ENCODE measurements at places on chromosomes 5 and 9.

DNA sequence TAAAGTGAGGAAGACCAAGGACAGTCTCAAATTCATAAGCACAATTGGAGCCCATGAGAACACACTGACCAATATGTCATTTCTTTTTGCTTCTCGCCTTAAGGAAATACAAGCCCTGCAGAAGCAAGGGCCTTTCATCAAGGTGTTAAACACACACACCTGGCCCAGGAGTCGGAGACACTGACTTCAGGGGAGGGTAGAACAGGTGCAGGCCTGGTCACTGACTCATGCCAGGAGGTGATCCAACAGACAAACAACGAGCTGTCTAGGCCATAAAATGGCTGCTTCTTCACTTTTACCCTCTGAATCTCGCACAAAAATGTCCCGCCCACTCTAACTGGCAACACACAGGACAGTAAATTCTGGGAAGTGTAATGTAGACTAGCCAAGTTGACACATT lies 62.7 kb downstream of the RGMB start:
- no peak for DNase-seq

GRCh38 chr5:141223112-141223783 lies at the start of gene PCDHB14:
PCDHB14 (plus strand) TSS chr5:141223343; CDS start chr5:141223506, 163 bp downstream.
- peak; percentile 3 for DNase-seq

DNA sequence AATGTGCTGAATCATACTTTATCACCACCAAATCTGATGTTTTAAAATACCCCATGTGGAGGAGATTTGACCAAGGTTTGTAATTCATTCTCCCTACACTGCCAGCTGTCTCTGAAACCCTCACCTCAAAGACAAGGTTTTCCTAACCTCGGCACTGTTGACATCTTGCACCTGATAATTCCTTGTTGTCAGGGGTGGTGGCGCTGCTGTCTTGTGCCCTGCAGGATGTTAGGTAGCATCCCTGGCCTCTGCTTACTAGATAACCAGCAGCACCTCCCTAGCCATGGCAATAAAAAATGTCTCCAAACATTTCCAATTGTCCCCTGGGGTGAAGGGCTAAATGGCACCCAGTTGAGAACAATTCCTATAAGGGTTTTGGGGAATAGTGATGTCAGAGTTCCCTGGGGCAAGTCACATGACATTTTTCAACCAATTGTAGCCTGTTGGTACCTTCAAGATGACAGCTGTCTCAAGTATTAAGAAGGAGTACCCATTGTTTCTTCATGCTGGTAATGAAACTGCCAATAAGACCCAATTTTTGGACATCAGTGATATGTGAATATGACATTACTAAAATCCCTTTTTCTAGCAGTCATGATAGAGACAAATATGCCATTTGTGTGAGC lies 160.6 kb upstream of the PLCXD3 start:
- no peak for DNase-seq

DNA sequence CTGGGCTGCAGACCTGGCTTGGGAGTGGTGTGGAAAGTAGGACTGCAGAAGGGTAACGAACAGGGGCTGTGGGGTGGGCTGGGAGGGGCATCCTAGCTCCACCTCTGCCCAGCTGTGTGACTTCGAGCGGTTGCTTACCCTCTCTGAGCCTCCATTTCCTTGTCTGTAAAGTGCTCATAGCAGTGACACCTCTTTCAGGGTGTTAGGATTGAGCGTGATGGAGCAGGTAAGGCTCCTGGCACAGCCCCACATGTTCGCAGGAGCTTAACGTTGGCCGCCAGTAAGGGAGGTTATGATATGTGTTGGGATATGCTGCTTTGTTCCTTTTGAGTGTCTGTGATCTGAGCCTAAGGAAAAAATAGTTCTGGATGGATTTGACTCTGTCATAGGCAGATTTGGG lies 2.1 kb downstream of the NDST1 start:
- no peak for DNase-seq

DNA sequence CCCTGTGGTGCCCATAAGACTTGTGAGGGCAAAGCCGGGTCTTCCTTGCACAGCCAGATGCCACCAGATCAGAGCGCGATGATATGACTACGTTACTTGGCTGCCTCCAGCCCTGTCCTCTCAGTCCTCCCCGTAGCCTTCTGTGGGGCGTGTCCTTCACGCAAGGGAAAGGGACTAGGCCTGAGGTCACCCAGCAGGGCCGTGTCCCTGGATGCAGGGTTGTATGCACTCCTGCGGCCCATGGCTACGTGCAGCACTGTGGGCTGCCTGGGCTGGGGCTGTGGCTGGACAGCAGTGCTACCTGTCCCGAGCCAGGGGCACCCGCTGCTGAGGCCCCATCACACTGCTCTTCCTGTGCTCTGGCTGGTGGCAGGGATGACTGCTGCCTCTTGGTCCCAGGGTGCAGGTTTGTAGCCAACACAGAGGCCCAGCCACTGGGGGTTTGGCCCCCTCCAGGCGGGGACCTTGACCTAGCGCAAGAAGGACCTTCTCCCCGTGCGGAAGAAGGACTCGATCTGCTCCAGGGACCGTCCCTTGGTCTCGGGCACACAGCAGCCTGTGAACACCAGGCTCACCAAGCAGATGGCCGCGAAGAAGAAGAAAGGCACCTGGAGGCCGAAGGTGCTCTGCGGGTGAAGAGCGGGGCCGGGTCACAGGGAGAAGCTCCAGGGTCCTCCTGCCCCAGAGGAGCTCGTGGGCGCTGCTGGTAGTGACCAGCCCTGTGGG lies 7.2 kb downstream of the SLC2A6 start:
- DNase-seq = no peak

DNA sequence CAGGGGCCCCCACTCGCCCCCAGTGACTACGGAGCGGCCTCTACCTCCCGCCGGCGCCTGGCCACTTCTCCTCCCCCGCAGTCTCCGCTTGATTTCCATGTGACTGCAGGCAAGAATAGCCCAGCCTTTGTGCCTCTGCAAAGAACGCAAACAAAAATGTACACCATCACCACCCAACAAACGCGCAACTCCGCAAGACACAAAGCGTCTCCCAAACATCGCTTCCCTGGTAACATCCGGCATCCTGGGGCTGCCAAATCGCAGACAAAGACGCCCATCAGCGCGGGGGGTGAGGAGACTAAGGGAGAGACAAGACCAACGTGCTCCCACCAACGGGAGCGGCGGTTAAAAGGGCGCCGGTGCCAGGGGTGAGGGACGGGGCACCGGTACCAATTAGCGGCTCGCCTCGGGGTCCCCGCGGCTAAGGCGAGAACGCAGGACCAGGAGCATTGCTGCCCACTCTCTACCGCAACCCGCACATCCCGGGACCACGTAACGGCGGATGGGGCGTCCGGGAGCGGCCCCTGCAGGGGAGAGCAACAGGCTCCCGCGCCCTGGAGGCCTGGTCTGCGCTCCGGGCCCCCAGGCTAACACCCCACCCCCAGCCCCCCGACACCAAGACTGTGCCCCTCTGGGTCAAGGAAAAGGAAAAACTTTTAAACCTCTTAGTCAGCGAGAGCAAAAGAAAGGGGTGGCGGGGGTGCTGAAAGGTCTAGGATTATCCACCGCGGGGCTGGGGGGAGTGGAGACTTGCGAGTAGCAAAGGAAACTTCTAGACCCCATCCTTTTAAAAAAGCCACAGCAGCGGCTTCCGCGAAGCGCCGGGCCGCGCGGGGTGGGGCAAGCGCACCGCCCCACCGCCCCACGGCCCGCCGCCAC lies 885 bp downstream of the MPDZ start:
- no peak for DNase-seq

GRCh38 chr9:123679330-123679987 lies 250.5 kb downstream of the DENND1A start:
- peak; percentile 23 for DNase-seq

- no peak for DNase-seq
Measured at GRCh38 chr5:158878227-158878626, 221.5 kb downstream of the EBF1 start.

DNA sequence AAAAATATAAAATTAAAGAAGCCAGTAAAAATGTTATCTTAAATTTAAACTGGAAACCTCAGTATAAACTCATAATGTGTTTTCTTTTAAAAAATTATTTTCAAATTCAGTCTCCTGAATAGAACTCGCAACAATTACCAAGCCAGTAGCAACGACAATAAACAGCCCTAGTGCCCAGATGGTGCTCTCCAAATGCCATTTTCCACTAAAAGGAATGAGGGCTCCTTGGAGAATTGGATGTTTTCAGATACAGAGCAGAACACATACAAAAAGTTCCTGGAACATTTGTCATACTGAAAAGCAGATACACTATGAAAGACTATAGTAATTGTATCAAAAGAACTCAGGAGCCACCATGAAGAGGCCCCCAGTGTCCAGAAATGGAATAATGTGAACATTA lies 97.4 kb downstream of the TMC1 start:
- no peak for DNase-seq

GRCh38 chr9:34446468-34446891 lies 11.9 kb downstream of the FAM219A start:
- no peak for DNase-seq

DNA sequence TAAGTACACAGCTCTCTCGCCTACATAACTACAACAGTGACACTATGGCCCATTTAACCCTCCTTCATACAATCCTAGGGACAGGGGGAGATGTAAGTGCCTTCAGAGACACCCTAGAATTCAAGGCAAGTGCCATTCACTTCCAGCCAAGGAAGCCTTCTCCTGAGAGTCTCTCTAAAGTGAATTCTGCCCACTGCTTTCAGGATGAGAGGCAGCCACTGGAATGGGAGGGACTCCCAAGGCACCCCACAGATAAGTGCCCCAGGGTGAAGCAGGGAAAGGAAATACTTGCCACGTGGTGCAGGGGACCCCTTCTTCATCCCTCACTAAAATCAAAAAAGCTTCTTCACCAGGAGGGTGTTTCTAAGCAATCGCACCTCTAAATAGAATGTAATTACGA lies 283.7 kb downstream of the ZNF608 start:
- no peak for DNase-seq

GRCh38 chr9:17536027-17536426 lies 42.8 kb upstream of the SH3GL2 start:
- no peak for DNase-seq

DNA sequence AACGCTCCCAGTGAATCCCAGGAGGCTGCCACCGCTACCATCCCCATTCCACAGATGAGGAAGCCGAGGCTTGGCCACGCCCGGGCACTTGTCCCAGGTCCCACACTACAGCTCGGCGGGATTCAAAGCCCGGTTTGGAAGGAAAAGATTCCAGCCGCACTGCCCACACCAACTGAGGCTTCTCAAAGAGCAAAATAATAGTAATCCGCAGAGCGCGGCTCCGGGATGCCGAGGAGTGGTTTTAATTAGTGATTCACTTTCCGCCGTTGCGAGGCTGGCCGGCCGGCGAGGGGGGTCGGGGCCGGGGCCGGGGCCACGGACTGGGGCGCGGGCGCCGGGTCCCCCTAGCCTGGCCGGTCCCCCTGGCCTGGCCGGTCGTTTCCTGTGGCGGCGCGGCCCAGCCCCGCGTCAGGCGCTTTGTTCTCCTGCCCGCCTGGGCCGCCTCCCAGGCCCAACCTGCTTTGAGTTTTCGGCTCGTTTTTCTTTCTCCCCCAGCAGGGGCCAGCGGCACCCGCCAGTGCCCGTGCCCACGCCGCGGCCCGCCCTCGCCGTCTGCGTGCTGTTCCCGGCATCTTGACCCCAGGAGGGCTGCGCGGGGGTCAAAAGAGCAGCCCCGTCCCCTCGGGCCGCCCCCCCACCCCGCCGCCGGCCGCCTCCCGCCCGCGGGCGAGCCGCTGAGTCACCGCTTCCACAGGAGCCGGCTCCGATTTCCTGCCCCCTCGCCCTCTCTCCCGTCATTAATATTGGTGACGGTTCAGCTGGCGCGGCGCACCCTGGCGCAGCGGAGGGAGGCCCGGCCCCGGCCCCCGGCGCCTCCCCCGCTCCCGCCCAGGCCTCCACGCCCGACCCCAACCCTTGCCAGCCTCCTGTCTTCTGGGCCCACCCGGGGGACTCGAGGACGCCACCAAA lies 31.2 kb downstream of the FGF18 start:
- DNase-seq = no peak

GRCh38 chr5:170846416-170846815 lies 15.4 kb upstream of the RANBP17 start:
- DNase-seq = no peak

DNA sequence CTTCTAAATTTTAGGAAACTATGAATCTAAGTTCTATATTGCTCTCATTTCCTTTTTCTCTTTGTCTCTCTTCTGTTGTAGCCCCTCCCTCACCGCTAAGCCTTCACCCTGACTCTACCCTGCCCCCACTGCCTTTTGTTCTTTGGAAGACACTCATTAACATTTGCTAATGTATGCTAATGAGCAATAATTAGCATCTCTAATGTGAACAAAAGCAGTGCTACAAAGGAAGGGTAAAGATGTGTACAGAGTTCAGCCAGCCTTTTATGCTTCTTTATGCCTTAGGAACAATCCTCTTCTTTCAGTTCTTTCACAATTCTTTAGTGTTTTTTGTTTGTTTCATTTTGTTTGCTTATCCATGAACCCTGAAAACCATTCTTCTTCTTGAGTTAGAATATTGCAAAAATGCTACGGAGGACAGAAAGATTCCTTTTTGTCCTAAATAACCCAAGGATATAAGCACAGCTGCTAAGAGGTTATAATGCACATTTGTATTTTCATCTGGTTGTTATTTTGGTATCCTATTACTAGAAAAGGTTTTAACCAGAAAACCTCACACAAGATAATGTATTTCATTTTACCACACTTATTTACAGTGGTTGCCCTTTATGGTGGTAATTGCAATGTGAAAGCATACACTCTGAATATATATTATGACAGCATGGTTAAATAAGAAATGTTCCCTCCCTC lies 159.3 kb downstream of the TMC1 start:
- DNase-seq = no peak

- DNase-seq = no peak
Measured at GRCh38 chr5:10775646-10776045, 14.6 kb upstream of the DAP start.

GRCh38 chr9:2495221-2496005 lies 126.2 kb upstream of the VLDLR start:
- no peak for DNase-seq

DNA sequence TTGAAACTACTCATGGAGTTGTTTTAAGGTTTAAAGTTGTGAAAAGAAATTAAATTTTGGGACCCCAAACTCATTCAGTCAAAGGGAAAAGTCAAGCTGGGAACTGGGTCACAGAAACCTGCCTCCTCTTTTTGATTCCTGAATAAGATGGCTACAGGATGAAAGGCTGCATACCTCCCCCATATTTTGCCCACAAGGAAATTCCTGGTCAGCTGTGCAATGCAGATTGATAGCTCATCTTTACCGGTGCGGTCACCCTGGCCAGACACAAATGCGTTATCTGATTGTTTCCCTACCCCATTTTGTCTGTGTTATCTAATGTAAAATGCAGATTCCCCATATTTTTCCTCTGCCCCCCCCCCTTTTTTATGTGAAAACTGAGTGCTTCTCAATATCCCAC lies 1.3 kb downstream of the HAVCR2 start:
- no peak for DNase-seq

GRCh38 chr5:87127956-87128687 lies 139.6 kb upstream of the RASA1 start:
- DNase-seq = no peak

DNA sequence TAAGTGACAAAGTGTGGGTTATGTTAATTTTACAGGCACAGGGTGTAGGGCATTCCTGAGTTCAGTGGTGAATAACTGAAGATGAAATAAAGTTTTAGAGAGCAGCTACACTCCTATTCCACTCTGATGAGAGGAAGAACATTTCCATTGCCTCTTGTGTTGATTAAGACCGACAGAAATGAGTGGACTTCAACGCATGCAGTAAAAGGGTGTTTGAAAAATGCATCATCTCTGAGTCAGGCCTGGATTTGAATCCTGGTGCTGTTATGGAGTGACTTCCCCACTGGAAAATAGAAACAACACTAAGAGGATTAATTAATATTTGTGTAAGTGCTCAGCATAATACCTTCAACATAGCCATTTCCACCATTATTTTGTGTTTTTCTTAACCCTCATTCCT lies 86.3 kb downstream of the PRR16 start:
- DNase-seq = no peak

- DNase-seq = peak; percentile 72
Measured at GRCh38 chr5:1801222-1801966, at the start of gene NDUFS6. NDUFS6 (plus strand) TSS chr5:1801407; CDS start chr5:1801418, 11 bp downstream.
